Left cardiac atrium (tissue), 4 donors: ENCODE measurements at places on chromosomes 7 and 10. TPM values are rescaled to one million over a fixed set of nuclear protein-coding genes. Genes with fewer than 3 reads are reported as not detected.

Gene ELN
- 91.7 TPM for total RNA-seq

Gene OR2A1
- total RNA-seq: not detected

Gene ANKRD7
- total RNA-seq: 0.53 TPM

Gene ZNF22
- 21.1 TPM for total RNA-seq

Gene AMPH
- total RNA-seq: 5.0 TPM

Gene OR2A42
- total RNA-seq: 0.10 TPM

Gene KIF11
- total RNA-seq: 1.6 TPM

Gene CALN1
- not detected for total RNA-seq

Gene ZNF789
- 2.9 TPM for total RNA-seq

Gene LIPA
- 35.8 TPM for total RNA-seq

Gene AIMP2
- 31.5 TPM for total RNA-seq

Gene PCLO
- total RNA-seq: 3.5 TPM

DNA sequence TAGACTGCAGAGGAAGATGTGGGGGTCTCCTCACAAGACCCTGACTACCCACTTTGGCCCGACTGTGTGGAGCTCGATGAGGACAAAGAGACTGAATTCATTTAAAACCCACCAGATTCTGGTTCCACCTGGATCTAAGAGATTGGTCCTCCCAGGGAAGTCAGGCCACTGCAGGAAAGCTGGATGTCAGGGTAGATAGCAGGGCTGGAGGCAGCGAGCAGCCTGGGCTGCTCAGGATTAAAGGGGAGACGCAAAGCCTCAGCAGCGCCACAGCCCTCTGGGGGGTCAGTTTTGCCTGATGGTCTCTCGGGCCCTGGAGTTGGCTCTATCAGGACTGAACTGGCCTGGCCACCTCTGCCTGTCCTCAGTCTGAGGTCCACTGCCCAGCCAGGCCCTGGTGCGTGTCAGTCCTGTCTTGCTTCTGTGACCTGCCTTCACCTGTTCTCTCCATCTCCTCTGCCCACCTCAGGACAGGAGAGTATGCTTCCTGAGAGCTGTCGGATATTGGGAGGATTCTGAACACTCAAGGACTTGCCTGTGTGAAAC, 12.2 kb upstream of the KLRG2 start:
- DNase-seq: no peak

DNA sequence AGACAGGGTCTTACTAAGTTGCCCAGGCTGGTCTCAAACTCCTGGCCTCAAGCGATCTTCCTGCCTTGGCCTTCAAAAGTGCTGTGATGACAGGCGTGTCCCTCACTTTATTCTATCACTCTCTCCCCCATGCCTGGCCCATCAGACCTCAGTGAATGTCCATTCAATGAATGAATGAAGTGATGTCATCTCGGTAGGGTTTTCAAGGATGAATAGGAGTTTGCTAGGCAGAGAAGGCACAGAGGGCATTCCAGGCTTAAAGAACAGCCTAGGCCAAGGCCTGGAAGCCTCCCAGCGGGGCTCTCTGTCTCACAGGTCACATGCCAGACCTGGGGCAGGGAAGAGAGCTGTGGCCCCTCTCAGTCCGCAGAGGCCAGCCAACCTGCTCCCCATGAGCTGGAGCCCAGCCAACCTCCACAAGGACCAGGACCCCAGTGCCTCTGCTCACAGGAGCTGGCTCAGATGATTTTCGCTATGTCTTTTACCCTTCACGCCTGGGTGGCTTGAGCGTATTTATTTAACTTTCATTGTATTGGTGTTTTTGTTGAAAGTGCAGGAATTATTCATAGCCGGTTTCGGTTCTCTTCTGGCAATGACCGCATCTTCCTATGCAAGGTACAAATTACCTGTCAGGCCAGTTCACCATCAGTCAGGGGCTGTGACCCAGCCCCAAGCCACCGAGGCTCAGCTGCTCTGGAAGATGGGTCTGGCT, 11.8 kb upstream of the TNRC18 start:
- no peak for DNase-seq

- DNase-seq: no peak
Observed at GRCh38 chr10:51231754-51232153, 157.5 kb downstream of the PRKG1 start.

GRCh38 chr10:8295311-8295710, 240.8 kb downstream of the GATA3 start:
- DNase-seq: no peak

GRCh38 chr7:114949231-114949630, 27.3 kb downstream of the MDFIC start:
- no peak for DNase-seq

DNA sequence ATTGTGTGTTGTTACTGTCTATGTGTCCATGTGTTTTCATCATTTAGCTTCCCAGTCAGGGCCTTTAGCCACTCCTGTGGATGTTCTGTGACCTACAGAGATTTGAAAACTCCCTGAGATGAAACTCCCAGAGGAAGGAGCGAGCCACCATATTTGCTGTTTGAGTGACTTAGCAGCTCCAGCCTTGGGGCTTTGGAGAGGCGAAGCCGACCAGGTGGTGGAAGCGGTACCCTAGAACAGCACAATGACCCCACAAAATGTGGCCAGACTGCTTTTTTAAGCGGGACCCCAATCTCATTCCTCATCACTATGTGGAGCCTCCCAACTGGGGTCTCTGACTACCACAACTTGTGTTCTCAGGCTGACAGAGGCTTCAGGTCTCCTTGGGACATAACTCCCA, 323.9 kb upstream of the KCND2 start:
- no peak for DNase-seq

DNA sequence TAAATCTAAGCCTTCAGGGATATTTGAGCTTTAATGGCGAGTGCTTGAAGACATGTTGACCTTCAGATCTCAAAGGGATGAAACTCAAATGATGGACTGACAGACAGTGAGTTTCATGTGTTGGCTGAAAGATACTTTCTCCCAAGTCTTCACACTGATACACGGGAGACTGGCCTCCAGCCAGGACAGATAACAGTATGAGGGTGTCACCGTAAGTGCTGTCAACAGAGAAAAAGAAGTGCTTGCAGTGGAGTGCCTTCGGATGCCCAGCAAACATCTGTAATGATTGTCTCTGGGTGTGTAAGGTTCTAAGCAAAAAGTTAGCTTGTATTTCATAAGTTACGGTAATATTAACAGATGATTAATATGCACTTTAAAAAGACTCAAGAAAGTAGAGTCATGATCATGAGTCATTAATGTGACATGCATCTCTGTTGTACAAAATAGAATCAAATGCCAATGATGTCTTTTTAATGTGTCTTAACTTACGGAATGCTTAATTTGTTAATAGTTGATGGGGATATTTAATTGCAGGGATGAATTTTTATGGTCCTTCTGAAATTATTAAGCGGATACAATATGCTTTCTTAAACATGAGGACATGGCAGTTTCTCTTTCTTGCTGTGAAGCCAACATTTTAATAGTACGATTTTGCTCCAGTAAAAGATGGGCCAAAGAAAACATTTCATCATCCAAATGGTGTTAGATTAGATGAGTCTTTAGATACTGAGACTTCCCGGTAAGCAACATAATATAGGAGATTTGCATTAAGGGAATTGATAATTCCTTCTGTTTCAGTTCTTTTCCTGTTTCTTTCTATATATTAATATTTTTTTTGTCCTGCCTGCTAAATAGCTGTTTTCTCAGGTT, 292.5 kb downstream of the GALNT17 start:
- DNase-seq: peak; percentile 55

GRCh38 chr10:86489071-86489810, 32.4 kb downstream of the WAPL start:
- DNase-seq: no peak

DNA sequence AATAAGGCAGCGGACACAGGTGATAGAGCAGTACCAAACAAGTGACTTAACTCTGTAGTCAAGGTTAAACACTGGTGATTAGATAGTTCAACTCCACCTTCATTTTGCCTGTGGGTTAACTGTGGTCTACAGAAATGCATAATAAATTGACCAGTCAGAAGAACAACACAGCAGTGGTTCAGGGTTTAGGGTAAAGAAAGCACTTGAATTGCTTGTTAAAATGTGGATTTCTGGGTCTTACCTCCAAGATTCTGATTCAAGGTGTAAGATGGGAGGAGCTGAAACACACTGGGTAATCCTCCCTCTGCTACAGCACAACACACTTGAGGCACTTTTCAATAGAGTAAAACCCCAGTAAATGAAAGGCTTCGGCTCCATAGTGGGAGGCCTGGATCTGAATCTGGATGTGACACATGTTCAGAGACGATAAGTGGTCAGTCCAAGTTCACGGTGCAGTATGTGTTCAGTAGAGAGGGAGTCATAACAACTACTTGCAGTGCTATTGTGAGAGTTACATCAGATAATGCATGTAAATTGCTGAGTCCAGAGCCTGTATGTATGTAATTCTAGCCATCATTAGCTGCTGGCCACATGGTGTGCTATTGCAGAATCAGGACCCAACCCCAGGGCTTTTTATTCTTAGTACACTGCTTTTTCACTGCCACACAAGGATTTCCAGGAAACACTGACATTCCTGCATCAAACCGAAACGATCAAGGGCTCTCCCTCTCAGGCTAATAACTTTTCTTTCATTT, 141.7 kb downstream of the SORCS1 start:
- DNase-seq: no peak

- no peak for DNase-seq
Observed at GRCh38 chr7:77222065-77222464, 22.4 kb upstream of the FGL2 start.
